ENCODE measurements at places on chromosomes 16 and 17.

GRCh38 chr17:50337956-50338355 lies 8.0 kb upstream of the XYLT2 start:
- no peak for DNase-seq

- no peak for DNase-seq
These were observed 322.4 kb downstream of the GRIN2A start for GRCh38 chr16:9859701-9860327.

GRCh38 chr17:64533784-64534183 lies 27.0 kb downstream of the CEP95 start:
- no peak for DNase-seq

DNA sequence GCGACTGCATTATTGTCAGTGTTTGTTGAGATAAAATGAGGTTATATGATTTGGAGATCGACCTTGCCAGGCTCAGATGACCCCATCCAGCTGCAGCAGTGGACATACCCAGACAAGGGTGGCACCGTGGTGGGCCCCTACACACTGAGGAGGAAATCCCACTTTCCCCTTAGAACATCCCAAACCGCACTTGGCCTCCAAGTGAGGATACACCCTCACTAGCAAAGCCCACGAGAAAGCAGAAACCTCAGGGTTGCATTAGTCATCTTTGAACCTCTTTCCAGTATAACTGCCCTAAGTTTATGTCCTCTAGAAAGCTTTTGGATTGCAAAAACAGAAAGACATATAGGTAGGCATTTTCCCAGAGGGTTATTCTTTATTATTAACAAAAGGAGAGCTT lies 101.5 kb downstream of the CLEC16A start:
- no peak for DNase-seq

- DNase-seq = no peak
These were observed 42.1 kb downstream of the SLC6A2 start for GRCh38 chr16:55697867-55698266.

- DNase-seq = no peak
These were observed 112.5 kb downstream of the WWOX start for GRCh38 chr16:78211946-78212345.

- no peak for DNase-seq
These were observed 21.4 kb upstream of the ZFPM1 start for GRCh38 chr16:88431651-88432050.

DNA sequence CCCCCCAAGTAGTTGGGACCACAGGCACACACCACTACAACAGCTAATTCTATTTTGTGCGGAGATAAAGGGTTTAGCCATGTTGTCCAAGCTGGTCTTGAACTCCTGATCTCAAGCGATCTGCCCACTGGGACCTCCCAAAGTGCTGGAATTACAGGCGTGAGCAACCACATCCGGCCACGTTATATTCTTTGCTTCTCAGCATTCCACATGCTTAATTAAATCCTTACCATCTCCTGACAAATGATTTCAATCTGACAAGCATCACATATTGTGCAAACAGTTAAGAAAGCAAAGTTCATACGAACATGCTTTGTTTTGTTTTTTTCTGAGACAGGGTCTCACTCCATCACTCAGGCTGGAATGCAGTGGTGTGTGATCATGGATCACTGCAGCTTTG lies 18.2 kb downstream of the HIGD1B start:
- no peak for DNase-seq

GRCh38 chr17:65751263-65751662 lies 189.8 kb upstream of the AXIN2 start:
- DNase-seq = no peak

- no peak for DNase-seq
These were observed 3.6 kb upstream of the ZMYND15 start for GRCh38 chr17:4735876-4736651.

GRCh38 chr16:65119901-65120401 lies 1.9 kb downstream of the CDH11 start:
- no peak for DNase-seq

DNA sequence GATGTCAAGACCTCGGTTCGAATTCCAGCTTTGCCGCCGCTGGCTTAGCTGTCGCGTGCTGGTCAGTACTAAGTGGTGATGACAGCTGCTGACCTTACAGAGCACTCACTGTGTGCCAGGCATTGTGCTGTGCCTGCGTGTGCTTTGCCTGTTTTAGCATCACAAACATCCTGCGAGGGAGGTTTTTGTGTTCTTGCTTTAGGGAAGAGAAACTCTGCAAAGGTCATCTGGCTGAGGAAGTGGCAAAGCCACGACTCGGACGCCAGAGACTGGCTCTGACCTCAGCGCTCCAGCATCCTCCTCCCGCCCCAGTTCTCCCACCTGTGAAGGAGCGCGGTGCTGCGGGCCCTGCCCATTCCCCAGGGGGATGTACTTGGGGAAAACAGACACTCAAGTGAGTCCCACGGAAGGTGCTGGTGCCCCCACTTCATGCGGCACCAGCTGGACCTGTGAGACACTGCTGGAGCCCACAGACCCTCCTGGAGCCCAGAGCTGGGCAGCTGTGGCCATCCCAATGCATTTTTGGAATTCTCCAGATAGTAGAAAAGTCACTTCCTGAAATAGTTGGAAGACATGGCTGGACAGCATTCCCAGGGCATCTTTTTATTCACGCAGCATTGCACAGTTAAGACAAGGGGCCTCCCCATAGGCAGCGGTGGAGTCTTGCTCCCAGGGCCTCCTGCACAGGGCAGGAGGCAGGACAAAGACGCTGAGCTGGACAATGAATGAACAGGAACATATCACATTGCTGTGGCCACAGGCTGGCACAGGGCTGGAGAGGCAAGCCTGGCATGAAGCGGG lies 20.0 kb upstream of the HERPUD1 start:
- no peak for DNase-seq

DNA sequence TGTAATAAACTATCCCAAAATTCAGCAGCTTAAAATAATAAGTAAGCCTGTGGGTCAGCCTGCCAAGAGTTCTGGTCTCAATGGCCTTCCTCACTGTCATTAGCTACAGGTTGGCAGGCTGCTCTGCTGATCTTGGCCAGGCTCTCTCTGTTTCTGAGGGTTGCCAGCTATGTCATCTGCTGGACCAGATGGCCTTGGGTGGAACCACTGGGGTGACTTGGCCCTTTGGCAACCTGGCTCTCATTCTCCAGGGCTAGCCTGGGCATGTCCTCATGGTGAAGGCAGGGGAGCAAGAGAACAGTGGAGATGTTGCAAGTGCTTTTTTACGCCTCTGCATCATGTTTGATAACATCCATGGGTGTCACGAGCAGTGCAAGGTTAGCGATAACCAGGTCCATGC lies 13.9 kb downstream of the ITGAM start:
- no peak for DNase-seq

- no peak for DNase-seq
These were observed 171.4 kb downstream of the COPRS start for GRCh38 chr17:31687505-31688126.

GRCh38 chr17:74332763-74333283 lies 6.8 kb downstream of the KIF19 start:
- no peak for DNase-seq
